HCT116 (cell line): ENCODE measurements at places on chromosomes 3 and 15.

GRCh38 chr3:158728851-158729250 is 3.4 kb downstream of the RARRES1 start:
- no peak for DNase-seq

GRCh38 chr3:39286771-39287170 is 6.9 kb upstream of the CX3CR1 start:
- DNase-seq: no peak

GRCh38 chr3:124116906-124117305 is 125.0 kb upstream of the ROPN1 start:
- DNase-seq: no peak

DNA sequence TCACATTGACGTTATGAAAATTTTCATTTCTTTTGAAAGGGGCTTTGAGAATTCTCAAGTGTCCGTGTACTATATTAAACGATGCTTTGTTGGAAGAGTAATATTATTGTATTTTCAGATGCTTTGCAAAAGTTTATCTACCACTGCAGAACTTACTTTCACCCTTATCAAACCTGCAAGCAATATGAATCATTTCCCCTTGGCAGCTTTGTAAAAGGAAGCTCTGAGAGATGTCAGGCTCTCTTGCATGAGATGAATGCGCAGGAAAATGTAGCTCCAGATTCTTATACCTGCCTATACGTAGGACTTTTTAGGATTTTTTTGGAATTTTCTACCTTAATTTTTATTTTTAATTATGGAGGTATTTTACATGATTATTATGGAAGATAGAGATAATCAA is 34.5 kb downstream of the GPD1L start:
- DNase-seq: no peak

DNA sequence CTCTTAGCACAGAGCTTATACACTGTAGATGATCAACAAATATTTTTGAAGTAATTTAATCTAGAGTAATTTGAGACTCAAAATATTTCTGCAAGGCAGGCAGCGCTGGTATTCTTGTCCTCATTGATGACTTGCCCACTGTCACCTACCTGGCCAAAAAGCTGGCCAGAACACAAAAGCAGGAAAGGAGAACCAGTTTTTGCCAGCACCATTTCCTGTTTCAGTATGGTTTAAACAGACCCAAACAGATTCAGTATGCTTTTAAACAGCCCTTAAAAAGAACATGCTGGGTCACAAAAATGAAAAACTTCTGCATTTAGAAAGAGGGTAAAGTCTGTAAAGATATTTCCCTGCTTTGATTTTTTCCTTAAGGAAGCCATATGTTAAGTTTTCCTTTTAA is 42.3 kb upstream of the ZNF280D start:
- DNase-seq: no peak

DNA sequence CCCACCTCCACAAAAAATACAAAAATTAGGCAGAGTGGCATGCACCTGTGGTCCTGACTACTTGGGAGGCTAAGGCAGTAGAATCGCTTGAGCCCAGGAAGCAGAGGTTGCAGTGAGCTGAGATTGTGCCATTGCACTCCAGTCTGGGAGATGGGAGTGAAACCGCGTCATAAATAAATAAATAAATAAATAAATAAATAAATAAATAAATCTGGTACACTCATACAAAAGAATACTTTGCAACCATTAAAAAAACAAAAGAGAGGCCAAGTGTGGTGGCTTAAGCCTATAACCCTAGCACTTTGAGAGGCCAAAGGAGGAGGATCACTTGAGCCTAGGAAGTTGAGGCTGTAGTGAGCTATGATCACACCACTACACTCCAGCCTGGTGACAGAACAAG is 28.0 kb downstream of the MESP1 start:
- no peak for DNase-seq

GRCh38 chr3:116930786-116931185 is 221.2 kb downstream of the TUSC7 start:
- DNase-seq: no peak

GRCh38 chr15:40003116-40003916 is 35.7 kb downstream of the SRP14 start:
- DNase-seq: no peak

GRCh38 chr15:80526556-80527340 is 122.6 kb downstream of the ARNT2 start:
- no peak for DNase-seq

DNA sequence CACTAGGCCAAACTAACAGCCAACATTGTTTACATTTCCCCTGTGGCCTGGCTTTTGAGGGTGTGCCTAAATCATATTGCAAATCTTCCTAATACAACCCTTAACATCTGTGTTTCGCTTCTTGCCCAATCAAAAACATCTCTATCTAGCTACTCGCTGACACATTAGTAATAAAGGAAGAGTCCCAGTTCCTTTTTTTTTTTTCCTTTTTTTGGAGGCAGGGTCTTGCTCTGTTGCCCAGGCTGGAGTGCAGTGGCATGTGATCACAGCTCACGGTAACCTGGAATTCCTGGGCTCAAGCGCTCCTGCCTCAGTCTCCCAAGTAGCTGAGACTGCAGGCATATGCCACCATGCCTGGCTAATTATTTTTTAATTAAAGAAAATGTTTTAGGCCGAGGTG is 2.1 kb upstream of the SRPRB start:
- no peak for DNase-seq

- no peak for DNase-seq
Observed at GRCh38 chr3:182046166-182046764, 334.5 kb downstream of the SOX2 start.

- no peak for DNase-seq
Observed at GRCh38 chr3:72487946-72488737, 360.1 kb downstream of the SHQ1 start.

DNA sequence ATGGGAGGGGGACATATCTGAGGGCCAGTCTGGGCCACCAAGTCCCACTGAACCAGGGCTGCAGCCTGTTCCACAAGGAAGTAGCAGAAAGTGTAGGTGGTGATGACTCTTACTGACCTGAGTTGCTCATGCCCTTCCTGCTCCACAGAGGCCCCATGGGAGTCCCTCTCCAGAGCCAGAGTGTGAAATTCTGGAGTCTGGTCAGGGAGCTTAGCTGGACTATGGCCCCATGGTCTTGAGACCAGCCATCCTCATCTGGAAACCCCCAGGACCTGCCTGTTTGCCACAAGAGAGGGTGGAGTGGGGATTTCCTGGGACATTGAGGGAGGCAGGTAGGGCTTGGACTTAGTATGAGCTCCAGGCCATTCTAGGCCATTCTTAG is 3.0 kb downstream of the SPINT1 start:
- DNase-seq: no peak

GRCh38 chr3:24867783-24868182 is 373.1 kb upstream of the THRB start:
- DNase-seq: no peak

GRCh38 chr3:29605845-29606244 is 325.0 kb downstream of the RBMS3 start:
- DNase-seq: no peak

- no peak for DNase-seq
Observed at GRCh38 chr3:77648214-77648613, 608.3 kb downstream of the ROBO2 start.

- no peak for DNase-seq
Observed at GRCh38 chr15:69570454-69570853, 117.8 kb downstream of the RPLP1 start.

DNA sequence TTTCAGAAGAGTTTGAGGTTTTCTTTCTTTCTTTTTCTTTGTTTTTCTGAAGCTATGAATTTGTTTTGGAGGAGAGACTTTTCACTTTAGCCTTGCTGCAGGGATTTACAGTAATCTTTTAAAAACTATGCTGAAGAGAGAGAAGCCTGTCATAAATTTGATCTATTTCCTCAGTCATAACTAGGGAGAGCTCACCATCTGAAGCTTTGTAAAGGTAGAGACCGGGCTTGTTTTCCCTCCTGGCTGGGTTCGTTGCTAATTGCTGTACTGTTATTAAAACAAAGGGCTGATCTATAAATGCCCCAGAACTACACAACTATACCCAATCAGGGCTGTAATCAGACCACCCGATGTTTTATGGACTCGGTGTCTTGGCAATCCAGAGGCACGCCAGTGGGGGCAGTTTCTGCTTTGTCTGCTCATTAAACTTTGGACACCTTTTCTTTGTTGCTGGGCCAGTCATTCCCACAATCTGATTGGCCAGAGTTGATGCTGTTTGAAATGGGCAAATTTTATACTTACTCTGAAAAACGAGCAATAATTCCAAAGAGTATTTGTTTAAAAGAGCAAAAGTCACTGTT is 164.3 kb downstream of the CACNA1D start:
- no peak for DNase-seq
